ENCODE measurements at places on chromosomes 2 and 18.
A peak's percentile ranks its signal among the peaks of the same experiment; 100 is the strongest.

GRCh38 chr2:74497777-74498499 lies 1.5 kb downstream of the LBX2 start:
- no peak for DNase-seq

GRCh38 chr2:213561759-213562158 lies 277.5 kb downstream of the SPAG16 start:
- DNase-seq, result no peak

DNA sequence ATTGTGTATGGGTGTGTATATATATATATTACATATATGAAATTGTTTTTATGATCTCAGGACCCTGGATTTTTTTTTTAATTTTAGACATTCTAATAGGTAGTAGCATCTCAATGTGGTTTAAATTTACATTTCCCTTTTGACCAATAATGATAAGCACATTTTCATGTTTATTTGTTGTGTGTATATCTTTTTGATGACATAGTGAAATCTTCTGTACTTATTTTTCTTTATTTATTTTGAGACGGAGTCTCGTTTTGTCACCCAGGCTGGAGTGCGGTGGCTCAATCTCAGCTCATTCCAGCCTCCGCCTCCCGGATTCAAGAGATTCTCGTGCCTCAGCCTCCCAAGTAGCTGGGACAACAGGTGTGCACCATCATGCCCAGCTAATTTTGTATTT lies 35.1 kb upstream of the CYBRD1 start:
- no peak for DNase-seq

- DNase-seq, result no peak
These were observed 13.6 kb downstream of the ABCG5 start for GRCh38 chr2:43824951-43825493.

- no peak for DNase-seq
These were observed 112.8 kb downstream of the ZNF516 start for GRCh38 chr18:76382275-76382674.

- DNase-seq, result peak; percentile 18
These were observed 1.6 kb downstream of the CRIM1 start for GRCh38 chr2:36356990-36357846.

DNA sequence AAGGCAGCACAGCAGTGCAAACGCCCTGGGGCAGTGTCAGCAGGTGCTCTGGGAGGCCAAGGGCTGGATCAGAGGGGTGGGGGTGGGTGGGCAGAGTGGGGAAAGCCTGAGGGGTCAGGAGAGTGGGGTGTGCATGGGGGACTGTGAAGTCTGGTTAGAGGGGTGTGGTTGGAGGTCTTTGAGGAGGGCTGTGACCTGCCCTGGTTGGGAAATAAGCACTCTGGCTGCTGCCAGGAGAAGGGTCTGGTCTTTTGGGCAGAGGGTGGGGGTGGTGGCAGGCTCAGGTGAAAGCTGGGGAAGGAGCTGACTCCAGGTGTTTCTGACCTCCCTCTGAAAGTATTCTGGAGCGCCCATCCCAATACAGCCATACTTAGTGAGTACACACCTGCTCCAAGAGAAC lies 4.2 kb downstream of the ALPI start:
- DNase-seq, result no peak

DNA sequence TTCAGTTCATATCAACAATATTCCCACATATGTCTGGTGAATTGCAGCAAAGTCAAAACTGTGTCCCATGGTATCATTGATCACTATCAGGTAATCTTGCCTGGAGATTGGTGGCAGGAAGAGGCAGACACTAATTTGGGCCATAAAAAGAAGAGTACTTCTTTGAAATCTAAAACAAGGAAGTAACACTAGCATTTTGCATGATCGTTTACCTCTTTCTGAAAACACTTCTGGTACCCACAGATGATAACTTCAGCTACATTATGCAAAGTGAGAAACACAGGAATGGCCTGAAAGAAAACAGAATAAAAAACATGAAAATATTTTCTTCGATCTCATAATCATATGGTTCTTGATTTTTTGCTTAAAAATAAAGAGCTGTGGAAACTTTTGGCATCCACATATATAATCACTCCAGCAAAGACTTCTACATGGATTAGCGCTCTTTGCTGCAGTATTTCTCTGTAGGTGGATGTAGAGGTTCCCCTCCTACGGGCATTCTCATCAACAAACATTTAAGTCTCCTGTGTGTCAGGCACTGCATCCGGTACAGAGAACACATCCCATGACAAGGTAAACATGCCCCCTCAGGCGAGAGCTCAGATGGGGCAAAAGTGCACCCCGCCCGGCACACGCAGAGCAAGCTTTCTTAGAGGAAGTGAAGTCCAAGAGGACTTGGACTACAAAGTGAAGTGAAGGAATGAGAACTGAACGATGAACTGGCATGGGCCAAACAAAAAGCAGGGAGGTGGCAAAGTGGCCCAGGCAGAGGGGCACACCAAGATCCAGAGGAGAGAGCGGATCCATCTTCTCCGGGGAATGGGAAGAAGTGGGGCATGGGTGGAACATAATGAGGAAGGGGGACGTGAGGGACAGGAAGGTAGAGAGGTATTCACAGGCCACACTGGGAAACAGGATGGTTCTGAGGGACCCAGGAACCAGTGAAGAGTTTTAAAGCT lies 68.0 kb upstream of the RIOK3 start:
- DNase-seq, result no peak

DNA sequence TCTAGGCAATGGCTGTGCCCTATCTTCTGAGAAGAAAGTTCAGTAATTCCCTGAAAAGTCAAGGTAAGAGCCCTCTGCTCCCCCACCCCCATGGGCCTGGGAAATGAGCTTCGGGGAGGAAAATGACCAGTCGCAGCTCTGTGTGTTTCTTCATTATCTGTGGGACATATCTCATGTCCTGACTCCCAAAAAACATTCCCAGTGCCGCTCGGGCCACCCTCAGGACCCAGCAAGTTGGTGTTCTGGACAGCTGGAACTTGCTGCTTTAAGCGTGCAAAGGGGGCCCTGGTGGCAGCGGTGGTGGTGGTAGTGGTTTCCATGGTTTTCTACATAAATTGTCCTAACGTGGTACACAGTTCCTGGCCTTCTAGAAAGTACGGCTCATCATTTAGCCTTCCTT lies 17.2 kb upstream of the PRLH start:
- DNase-seq, result no peak

DNA sequence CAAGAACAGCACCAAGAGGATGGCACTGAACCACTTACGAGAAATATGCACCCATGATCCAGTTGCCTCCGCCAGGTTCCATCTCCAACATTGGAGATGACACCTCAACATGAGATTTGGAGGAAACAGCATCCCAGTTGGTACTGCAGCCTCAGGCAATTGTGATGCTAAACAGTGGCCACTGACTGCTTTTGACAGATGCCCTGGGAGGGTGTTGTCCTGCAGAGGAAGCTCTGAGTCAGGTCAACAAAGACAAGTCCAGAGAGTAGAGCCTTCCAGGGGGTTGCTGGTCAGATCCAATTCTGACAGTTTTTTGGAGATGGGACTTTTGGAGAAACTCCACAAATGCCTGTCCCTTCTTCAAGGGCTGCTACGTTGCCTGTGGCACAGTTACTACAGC lies 82.4 kb downstream of the SNTG2 start:
- DNase-seq, result no peak

GRCh38 chr2:162379719-162380580 lies 36.0 kb downstream of the GCA start:
- DNase-seq, result no peak

DNA sequence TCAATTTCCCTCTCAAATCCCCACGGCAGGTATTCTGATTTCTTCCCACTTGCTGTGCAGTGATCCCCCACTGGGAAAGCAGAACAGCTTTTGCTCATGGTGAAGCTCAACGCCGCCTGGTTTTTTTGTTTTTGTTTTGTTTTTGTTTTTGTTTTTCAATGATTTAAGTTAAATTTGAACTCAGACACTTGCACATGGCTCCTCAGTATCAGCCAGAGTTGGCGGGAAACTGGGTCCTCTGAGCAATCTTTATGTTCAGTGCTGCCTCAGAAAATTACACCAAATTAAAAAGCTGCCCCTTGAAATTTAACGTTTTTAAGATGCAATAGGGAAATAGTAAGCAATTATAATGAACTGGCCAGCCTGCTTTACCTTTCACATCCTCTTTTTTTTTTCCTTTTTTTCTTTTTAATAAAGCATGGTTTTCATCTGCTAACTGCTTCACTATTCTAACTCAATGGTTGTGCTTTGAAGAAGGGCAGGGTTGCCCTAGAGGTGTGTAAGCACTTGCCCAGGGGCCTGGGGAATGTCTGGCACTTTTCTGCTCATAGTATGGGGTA lies 277.0 kb upstream of the HNRNPA3 start:
- DNase-seq, result no peak

GRCh38 chr2:232296776-232297525 lies 81.6 kb upstream of the ALPP start:
- DNase-seq, result no peak
